ENCODE measurements at places on chromosomes 7 and 10.

DNA sequence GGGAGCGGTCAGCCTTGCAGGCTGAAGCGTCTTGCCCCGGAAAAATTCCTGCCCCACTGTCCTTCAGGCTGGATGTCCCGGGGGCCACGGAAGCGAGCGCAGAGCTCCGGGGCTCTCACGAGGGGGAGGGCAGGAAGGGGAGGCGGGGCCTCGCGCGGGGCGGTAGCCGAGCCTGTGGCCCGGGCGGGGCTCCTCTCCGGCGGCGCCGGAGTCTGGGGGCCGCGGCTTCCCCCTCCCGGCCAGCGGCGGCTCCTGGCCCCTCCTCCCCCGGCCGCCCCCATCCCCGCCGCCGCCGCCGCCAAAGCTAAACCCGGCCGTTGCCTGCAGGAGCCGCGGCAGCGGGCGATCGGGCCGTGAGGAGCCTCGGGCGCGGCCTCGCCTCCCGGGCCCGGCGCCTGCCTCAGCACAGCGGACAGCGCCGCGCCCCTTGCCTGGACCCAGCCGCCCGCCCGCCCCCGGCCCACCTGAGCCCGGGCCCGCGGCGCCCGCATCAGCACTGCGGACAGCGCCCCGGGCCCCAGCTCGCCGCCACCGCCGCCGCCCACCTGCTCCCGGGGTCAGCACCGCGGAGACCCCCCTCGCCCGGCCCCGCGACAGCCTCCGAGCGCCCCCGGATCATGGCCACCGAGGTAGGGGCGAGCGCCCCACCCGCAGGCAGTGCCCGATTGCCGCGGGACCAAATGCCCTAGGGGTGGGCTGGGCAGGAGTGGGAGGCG is at the start of gene GOLGA7B:
GOLGA7B (plus strand) TSS at position 157 of the 716 bp plus-strand sequence; CDS start at position 618, 461 bp downstream.
- peak; percentile 47 for DNase-seq

DNA sequence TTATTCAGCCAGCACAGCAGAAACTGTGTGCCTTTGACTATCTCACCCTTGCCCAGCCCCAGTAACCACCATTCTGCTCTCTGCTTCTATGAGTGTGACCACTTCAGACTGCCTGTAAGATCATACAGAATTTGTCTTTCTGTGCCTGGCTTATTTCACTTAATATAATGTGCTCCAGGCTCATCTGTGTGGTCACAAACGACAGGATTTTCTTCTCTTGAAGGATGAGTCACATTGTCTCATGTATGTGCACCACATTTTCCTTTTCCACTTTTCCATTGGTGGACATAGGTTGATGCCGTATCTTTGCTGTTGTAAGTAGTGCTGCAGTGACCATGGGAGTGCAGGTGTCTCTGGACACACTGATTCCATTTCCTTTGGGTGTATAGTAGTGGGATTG is 122.5 kb upstream of the LANCL2 start:
- no peak for DNase-seq

- no peak for DNase-seq
Measured at GRCh38 chr10:123703195-123703790, 37.1 kb downstream of the GPR26 start.

DNA sequence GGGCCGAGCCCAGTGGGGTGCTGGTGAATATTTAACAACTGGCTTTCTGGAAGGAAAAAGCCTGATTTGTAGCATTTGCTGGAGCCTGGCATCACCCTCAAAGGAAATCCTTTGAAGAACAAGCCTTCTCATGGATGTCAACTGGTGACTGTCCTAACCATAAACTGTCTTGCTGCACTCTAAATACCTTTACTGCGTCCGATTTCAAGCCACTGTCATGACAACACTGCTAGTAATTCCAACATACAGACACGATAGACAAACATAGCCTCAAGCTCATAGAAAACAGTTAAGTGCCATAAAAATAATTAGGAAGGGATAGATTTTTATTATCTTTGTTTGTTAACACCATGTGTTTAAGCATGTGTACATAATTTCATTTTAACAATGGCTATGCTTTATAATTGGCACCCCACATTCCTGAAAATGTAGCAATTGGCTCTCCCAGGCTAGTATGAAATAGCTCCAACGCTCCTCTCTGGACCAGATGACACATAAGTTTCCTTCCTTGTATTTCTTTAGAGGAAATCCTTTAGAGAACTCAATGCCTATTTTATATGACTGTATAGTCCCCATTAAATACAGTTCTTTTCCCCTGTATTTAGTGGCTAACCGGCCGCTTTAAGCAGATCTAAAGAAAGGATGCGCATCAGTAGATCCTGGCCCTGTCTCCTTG is 273.4 kb downstream of the PRPF18 start:
- no peak for DNase-seq

GRCh38 chr10:43086321-43086942 is 9.6 kb downstream of the RET start:
- no peak for DNase-seq

GRCh38 chr10:132110713-132111112 is 45.0 kb downstream of the JAKMIP3 start:
- no peak for DNase-seq

DNA sequence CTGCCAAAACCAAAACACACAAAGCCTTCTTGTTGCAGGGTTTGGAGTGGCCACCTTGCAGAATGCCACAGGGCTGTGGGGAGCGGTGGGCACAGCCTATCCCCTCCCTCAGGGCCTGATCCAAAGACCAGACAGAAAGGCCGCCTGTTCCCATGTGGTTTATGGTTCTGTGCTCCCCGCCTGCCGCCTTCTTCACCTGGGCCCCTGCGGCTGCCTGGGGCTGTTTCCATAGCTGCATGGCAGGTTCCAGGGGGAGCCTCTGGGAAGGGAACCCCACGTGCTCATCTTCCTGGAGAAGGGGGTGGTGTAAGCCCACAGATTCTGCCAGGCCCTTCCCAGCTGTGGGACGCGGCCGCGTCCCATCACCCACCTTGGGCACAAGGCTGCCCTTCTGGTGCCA is 70.7 kb upstream of the EZH2 start:
- no peak for DNase-seq

- DNase-seq = no peak
Measured at GRCh38 chr10:94307046-94307615, 55.6 kb downstream of the NOC3L start.

DNA sequence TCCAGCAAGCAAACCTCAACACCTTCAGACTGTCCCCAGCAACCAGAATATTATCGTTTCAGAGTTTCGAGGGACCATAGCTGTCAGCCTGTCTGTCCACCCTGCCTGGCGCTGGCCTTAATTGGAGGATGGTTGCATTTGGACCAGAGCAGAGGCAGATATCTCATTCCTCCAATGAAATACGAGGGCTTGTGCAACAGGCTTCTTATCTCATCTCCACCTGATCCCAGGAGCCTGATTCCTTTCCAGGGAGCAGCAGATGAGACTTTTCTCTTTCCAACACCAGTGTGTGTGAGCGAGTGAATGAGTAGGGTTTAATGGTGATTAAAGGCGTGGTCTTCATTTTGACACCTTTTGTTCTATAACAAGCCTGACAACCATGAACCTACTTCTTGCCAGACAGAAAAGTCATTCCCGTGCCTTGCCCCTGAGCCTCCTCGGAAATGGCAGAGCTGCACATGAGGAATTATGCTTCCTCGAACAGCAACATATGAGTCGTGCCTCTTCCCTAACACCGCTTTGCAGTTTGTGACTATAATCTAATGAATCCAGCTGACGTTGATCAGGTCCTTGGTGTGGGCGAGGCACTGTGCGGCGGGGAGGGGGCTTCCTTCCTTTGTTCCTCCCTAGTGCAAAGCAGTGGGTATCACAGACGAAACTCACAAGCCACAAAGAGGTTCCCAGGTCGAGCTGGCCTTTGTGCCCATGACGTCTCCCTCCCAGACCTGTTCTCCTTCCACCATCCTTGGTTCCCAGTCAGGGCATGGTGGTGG is 147.4 kb downstream of the CUX1 start:
- no peak for DNase-seq

DNA sequence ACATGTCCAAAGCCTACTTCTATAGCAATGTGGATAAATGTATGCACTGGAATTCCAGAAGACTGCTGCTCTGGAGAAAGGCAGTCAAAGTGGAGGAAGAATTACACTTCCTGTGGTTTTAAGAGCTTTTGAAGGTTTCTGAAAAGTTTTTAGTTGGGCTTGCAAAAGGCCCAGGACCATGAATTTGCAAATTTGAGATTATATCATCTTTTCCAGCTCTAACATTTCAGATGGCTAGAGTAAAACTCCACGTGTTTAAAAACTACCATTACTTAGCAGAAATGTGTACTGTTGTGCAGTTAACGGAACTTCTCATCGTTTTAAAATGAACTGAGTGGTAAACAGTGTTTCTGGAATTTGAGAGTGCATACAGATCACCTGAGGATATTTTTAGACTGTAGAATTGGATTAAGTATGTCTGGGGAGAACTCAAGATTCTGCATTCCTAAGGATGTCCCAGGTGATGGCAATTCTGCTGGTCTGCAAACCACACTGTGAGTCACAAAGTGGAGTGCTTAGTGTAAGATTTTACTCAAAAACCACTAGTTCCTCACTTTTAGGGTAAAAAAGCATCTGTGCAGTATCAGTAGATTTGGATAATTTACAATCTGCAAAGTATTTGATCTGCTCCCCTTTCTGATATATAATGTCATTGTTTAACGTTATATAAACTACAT is 32.9 kb upstream of the CCDC71L start:
- DNase-seq = no peak

DNA sequence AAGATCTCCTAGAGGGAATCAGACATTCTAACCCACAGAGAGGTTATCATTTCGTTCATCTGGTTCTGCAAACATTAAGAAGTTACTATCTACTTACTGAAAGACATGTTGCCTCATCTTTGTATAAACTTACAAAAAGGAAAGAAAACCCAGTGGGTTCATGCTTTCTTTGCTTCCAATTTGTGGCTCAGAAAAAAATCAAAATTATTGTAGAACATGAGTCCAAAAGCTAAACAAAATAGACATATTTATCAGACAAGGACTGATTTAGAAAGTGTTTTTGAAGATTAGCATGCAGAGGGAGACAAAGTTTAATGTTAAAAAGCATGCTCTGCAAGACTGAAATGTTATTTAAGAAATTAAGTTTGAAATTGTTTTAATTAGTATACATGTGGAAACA is 123.1 kb downstream of the MBL2 start:
- DNase-seq = no peak

GRCh38 chr10:86664341-86665217 is 3.7 kb upstream of the LDB3 start:
- DNase-seq = no peak

DNA sequence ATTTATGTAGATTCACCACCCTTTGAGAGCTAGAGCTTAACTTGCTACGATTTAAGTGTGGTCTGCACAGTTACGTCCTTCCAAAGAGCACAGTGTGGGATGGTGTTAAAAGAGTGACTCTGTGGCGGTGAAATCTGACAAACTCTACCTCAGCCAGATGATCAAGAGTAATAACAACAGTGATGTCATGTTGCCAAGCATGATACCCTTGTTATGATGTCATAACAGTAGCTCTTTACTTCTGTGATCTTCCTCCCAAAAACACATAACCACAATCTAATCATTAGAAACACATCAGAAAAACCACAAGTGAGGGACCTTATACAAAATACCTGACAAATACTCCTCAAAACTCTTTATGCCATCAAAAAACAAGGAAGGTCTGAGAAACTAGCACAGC is 649.3 kb downstream of the POM121L12 start:
- no peak for DNase-seq

GRCh38 chr7:22082553-22082885 is 136.8 kb upstream of the CDCA7L start:
- no peak for DNase-seq

GRCh38 chr7:1994931-1995330 is 237.8 kb downstream of the MAD1L1 start:
- DNase-seq = peak; percentile 77

DNA sequence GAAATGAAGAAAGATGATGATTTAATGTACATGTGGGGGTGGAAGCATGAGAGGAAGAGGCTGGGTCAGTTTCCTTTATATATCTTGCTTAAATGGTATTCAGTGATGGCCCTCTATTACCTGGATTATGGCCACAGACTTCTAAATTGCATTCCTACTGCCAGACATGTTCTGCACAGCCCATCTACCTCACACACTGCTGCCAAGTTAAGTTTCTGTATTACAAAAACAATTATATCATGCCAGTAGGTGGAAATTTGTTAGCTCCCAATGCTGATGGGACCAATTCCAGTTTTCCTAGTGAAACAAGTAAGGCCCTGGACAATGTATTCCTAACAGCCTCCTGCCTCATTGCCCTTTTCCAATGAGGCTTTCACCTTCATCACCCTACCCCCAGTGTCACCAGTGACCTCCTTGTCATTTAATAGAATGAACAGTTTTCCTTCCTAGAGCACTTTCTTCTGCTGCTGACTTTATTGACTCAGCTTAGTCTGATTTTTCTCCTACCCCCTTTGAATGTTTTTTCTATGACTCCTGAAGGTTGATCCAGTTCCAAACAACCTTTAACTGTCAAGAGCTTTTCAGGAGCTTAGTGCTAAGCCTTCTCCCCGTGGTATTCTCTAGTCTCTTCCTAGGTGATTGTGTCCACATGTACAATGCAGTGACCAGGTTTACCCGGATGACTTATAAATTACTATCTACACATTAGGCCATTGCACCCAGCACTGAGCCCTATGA is 316.6 kb upstream of the ANKRD30A start:
- no peak for DNase-seq

- no peak for DNase-seq
Measured at GRCh38 chr10:43115881-43116595, 22.2 kb upstream of the CSGALNACT2 start.
